Pons (tissue), 1 donor: ENCODE measurements at places on chromosomes 11 and 22.

DNA sequence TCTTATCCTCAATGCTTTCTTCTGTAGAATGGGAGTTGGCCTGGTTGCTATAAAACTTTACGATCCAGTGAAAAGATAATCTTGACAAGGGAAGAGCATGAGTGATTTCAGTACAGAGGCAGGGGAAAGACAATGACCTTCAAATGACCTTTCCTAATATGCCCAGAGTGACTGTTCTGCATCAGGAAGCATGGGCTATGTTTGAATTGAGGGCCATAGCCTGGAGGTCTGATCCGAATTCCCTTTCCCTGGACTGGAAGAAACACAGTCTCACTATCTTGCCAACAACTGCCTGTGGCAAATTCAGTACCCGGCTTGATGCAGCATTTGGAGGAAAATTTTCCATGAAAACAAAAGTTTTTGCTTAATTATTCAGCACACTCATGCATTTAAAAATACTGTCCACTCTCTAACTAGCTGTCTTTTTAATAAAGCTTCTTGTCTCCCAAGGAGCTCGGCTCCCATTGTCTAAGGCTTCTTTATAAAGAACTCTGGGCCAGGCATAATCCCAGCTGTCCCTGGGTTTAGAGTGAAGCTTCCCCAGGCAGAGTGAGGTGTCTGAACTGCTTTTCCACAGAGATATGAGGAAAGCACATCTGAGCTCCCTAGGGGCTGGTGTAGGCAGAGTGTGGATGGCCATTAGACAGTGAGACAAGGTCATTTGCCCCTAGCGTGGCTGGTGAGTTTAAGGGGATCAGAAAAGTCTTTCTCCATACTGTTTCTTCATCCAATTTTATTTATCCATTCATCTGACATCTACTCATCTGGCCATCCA is 132.7 kb upstream of the CADM1 start:
- DNase-seq: no peak

GRCh38 chr22:49214976-49215375 is 612.7 kb downstream of the BRD1 start:
- DNase-seq: no peak

GRCh38 chr11:122714004-122714403 is 58.5 kb downstream of the UBASH3B start:
- no peak for DNase-seq

GRCh38 chr11:3914805-3915204 is 59.3 kb downstream of the STIM1 start:
- no peak for DNase-seq

GRCh38 chr22:45246060-45246985 is 5.6 kb upstream of the KIAA0930 start:
- DNase-seq: no peak

- DNase-seq: no peak
Observed at GRCh38 chr22:40325315-40325714, 21.0 kb upstream of the ADSL start.

GRCh38 chr22:19821523-19822300 is 33.0 kb downstream of the GNB1L start:
- no peak for DNase-seq

GRCh38 chr11:77471558-77472193 is 2.2 kb downstream of the PAK1 start:
- no peak for DNase-seq
